ENCODE measurements at places on chromosomes 11 and 22.

- DNase-seq: no peak
Observed at GRCh38 chr22:22748756-22749155, 104.3 kb downstream of the GGTLC2 start.

- no peak for DNase-seq
Observed at GRCh38 chr22:26715392-26715936, 58.1 kb downstream of the MIAT start.

GRCh38 chr11:2870969-2871680, 14.4 kb downstream of the CDKN1C start:
- no peak for DNase-seq

DNA sequence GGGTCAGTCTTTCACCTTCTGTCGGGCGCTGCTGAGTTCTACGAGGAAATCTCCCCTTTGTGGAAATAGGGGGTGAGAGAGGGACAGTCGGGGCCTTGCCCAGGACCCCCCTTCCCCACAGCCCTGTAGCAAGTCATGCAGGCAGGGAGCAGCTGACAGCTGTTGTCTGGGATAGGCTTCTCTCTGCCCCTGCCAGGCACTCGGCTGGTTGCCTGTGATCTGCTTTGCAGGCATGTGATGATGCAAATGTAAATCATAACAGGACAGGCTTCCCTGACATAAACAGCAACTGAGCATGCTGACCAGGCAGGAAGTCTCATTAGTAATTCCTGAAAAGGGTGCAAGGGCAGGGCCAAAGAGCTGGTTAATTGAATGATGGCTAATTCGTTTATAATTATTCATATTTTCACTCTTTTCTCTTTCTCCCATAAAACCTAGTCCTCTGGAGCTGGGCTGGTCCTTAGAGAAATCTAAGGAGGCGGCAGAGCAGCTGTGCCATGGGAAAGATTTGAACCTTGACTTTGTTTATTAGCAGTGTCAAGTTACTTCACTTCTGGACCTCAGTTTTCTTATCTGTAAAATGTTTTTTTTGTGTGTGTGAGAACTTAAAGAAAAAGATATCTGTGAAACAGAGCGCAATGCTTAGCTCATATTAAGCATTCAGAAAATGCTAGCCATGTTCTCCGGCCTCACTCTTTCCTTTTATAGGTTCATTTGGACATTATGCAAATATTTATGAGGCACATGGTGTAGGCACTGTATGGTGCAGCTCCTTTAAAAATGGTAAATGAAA, 129.7 kb downstream of the LDLRAD3 start:
- no peak for DNase-seq

DNA sequence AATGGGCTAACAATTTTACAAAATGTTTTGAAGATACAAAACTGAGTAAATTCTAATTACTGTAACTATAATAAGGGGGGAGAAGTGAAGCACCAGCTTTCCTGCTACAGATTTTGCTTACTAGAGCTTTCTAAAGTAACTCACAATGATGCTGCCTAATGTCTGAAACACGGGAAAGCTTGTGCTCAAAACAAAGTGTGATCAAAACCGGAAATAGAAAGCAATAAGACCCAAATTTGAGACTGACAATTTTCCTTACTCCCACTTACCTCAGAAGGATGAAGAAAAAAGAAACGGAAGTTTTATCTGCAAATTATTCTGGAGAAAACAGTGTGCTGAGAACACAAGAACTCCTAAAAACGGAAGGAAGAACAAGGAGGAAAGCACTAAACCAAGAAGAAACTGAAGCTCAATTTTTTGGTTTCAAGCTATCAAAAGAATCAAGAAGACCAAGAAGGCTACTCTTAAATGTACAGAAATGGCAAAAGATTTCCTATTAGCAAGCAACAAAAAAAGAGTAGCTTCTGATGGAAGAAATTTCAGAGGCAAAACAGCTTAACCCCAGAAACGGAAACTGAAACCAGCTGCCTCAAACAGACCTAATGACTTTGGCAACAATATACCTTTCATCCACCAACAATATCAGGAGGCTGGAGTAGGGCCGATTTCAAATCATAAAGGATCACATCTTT, 33.4 kb downstream of the AMBRA1 start:
- no peak for DNase-seq

GRCh38 chr11:23688835-23689234, 808.0 kb upstream of the LUZP2 start:
- no peak for DNase-seq

GRCh38 chr11:129364143-129364654, 11.4 kb upstream of the BARX2 start:
- no peak for DNase-seq

DNA sequence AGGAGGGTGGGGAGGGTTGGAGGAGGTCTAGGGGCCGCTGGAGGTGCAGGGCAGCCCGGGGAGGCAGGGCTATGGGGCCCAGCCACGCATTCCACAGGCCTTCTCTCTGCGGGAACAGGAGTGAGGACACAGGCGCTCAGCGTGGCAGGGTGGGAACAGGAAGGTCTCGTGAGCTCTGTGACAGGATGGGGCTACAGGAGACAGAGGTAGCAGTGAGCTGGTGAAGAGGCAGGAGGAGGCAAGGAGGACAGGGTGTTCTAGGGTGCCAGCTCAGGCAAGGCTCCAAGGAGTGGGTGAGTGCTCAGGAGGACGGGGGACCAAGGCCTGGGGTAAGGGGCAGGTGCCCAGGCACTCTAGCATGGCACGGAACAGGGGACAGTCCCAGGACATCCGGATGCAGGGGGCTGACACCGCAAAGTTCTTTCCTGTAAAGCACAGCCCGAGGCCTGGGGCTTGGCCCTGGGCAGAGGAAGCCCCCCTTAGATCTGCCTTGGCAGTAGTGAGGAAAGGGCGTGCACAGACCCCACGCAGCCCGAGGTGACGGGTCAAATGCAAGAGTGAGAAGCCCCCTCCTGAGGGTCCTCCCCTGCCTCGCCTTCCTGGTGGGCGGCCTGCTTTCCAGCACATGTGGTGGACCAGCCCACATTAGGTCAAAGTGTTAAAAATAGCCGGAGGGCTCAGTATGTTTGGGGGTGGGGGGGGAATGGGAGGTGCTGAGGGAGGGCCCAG, 4.7 kb upstream of the NEAT1 start:
- no peak for DNase-seq

DNA sequence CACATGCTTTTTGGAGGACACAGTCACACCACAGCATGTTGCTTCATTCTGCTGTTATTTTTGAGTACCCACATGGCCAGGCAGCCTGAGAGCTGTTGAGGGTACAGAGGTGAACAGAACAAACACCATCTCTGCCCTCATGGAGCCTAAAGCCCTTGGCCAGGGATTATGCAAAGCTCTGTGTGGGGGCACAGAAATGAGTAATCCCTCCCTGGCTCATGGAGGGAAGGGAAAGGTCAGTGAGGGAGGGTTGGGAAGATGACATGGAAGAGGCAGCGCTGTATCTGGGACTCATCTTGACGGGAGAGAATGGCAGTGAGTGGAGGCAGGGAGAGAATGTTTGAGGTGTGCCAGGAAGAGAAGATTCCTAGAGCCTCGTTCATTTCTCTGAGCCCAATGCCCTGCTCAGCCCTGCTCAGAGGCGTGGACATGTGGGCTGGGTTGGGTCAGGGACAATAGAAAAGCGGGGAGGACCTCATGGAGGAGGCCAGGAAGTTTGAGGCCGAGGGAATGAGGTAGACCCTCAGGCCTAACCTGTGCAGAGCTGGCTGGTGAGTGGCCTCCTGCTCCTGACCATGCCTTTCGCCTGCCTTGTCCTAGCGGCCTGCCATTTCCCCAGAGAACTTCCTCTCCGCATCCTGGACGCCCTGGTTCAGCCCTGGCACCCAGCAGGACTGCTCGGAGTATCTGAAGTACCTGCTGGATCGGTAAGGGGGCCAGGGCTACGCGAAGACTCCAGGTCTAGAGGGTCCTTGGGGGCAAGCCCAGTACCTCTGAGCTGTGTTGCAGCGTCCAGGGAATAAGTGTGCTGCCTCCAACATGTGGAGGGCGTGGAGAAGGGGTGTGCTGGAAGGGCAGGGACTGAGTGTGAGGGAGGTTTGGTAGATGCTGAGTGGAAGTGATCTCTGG, 19.8 kb downstream of the USP35 start:
- DNase-seq: no peak

DNA sequence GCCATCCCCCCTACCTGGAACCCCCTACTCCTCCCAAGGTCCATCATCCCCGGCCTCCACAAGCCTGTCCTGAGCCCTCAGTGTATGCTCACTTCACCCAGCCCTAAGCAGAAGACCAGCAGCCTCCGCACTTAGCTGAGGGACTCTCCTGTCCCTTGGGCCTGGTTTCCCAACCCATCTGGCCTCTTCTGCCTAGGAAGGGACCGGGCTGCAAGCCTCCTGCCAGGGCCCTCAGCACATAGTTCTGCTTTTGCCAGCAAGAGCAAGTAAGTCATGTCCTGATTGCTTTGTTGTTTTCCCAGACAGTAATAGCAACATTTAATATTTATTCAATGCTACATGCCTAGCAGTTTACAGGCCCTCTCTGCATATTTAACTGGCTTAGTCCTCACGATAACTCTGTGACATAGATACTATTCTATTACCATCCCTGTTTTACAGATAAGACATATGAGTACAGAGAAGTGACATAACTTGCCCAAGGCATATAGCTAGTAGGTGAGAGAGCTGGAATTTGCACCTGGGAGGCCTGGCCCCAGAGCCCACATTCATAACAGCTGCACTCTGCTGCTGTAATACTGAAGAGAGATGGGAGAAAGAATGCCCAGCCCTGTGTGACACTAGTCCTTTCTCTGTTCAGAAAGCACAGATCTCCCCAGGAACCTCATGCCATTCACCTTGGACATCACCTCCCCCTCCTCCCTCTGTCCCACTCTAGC, 139.2 kb downstream of the PARVA start:
- DNase-seq: no peak

GRCh38 chr11:103326070-103326794, 217.0 kb downstream of the DYNC2H1 start:
- DNase-seq: no peak

DNA sequence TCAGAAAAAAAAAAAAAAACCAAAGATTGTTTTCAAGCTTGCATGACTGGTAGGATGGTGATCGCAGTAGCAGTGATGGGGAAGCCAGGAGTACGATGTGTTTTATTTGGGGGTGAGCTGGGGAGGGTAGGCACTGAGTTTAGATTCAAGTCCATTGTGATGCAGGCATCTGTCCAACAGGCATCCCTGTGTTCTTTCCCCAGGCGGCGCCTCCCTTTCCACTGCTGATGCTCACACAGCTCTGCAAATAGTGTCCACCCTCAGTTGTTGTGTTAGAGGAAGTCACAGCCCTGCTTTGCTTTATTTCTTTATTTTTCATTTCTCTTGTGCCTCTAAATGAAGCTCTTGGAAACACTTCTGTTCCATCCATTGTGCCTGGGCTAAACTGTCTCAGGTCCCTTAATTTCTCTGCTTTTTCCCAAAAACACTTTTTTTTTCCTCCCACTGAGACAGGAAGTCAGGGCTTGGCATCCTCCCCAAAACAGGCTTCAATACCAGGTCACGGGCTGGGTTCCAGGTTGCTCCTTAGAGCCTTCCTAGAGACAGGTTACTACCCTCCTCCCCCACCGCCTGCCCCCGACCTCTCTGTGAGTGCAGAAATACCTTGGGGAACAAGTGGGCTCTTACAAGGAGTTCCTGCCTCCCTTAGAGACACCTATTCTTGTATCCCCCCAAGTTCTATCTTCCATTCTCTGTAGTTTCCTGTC, 38.6 kb upstream of the HSPA8 start:
- DNase-seq: no peak

DNA sequence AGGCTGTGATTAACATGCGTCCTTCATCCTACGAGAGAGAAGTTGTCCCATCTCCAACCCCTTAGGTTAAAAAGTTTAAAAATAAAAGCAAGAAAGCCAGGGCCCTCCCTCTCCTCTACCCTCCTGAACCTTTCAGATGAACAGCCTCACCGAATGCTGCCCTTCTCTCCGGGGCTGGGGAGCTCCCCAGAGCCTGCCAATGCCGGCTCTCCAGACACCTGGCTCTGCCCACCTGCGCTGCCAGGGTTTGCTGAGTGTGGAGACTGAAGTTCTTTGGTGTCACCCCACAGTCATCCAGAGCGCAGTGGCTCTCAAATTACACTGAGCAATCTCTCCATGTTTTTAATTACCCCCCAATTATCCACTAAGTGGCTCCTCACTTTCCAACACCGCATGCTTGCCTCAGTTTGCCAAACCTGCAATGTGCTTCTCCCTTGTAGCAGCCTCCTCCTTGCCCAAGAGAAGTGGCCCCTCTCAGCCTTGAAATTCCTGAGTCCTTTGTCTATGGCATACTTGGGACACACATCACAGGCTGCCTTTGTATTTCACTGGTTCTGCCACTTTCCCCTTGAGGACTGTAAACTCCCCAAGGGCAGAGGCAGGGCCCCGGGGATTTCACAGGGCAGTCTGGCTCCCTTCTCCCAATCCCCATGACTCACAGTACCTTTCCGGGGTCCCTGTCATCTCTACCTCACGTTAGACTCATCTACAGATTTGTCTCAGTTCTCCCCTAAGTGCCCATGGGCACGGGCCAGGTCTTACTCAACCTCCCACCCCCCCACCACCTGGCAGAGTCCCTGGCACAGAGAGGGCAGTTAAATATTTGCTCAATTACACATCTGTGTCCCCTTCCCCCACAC, 2.0 kb downstream of the MYH9 start:
- no peak for DNase-seq

- DNase-seq: no peak
Observed at GRCh38 chr11:87036756-87037449, 831 bp upstream of the TMEM135 start.

DNA sequence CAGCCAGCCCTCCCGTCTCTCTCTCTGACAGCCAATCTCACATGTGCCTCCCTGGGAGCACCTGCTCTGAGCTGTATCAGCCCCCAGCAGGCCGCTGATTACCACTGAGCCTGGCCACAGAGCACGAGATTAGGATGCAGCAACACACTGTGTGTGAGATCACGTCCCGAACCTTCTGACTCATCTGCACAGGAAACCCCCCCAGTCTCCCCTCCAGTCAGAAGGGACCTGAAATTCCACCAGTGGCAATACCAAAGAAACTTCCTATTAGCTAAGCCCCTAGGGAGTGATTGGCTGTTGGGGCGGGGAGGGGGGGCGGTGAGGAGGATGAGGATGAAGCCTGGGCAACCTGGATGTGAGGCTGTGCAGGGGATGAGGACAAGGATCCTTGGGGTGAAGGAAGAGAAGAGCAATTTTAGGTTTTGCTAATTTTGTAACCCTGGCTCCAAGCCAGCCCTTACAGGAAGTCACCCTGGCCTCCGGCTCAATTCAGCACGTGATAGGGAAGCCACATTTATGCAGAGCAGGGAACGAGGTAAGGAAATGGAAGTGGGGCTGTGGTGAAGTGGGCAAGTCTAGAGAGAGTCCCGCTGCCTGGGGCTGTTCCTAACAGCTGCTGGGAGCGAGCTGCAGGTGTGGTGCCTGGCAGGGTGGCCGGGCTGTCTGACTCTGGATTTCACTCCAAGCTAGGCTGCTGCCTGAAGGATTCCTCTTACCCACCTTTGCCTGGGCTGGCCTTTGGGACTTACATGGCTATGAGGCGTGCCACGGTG, 1.9 kb downstream of the SLC43A3 start:
- no peak for DNase-seq

Measured in cortex of kidney (tissue), 1 donor.